Stimulated activated CD8-positive, alpha-beta memory T cell treated with anti-CD3 and anti-CD28 coated beads, Interleukin-7, amount 100 ng/mL, for 1 hour (primary cell): ENCODE measurements at places on chromosomes 2 and 18.

DNA sequence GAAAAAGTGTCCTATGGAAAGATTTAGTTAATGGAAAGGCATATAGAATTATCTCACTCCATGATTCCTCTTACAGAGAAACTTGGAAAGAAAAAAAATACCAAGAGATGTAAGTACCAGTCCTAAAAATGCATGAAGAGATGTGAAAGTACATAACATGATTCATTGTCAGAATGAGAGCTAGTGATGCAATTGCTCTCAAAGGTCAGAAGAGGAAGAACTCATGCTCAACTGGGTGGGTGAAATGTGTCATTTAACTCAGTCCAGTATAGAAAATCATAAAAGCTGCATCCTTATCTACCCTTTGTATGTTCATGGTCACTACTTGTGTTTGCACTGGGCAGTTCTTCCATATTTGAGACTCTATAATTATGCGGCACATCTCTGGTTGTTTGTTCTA lies 300.0 kb upstream of the PIK3C3 start:
- DNase-seq = no peak

- DNase-seq = no peak
Measured at GRCh38 chr18:11981543-11982366, 448 bp downstream of the IMPA2 start.

DNA sequence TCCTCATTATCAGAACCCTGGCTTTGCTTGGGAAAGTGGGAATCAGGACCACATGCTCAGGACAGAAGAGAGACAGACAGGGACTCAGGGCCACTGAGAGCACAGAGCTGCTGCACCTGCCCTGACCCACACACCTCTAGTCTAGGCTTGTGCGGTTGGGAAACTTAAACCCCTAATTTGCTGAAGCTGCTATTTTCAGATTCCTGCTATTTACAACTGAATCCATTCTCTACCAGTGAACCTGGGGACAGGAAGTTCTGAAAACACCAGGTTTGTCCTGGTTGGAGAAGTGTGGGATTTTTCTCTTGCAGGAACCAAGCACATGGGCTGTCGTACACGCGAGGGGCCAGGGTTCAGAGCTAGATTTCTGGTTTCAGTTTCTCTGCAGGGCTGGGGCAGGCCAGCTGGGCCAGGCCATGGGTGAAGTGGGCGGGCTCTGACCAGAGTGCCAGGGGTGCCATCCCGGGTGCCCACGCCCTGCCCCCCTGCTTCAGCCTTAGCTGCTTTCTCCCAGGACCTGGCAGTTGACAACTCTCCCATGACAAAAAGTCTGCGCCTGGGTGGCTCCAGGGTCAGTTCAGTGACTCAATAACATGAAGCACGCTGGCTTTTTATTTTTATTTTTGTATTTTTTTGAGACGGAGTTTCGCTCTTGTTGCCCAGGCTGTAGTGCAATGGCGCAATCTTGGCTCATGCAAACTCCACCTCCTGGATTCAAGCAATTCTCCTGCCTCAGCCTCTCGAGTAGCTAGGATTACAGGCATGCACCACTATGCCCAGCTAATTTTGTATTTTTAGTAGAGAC lies 51.3 kb upstream of the SLC1A4 start:
- DNase-seq = no peak

- DNase-seq = no peak
Measured at GRCh38 chr18:70158992-70159717, 46.3 kb downstream of the RTTN start.

DNA sequence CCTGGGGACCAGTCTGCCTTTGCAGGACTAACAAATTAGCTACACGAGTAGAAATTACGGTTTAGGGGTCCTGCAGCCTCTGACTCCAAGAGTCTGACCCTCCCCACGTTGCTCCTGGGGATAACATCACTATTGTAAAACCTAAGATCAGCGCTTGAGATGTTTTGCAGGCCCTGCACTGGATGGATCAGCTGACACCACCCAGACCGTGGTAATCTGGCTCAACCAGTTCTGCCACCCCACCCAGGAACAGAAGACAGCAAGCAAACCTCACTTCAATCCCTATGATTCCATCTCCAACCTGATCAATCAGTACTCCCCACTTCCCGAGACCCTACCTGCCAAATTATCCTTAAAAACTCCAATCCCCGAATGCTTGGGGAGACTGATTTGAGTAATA lies 31.7 kb downstream of the NGEF start:
- DNase-seq = no peak
